ENCODE measurements at places on chromosomes 3 and 15.

GRCh38 chr3:51340013-51340829, 44.9 kb upstream of the MANF start:
- DNase-seq, result no peak

- DNase-seq, result no peak
These were observed 326.4 kb upstream of the NAALADL2 start for GRCh38 chr3:174532776-174533175.

- DNase-seq, result no peak
These were observed 10.9 kb downstream of the CCR5AS start for GRCh38 chr3:46395766-46396530.

- DNase-seq, result no peak
These were observed at the start of gene TLR9 for GRCh38 chr3:52225452-52226228. Gene TLR9 (minus strand): TSS chr3:52225645. CDS start chr3:52225529, 116 bp downstream.

DNA sequence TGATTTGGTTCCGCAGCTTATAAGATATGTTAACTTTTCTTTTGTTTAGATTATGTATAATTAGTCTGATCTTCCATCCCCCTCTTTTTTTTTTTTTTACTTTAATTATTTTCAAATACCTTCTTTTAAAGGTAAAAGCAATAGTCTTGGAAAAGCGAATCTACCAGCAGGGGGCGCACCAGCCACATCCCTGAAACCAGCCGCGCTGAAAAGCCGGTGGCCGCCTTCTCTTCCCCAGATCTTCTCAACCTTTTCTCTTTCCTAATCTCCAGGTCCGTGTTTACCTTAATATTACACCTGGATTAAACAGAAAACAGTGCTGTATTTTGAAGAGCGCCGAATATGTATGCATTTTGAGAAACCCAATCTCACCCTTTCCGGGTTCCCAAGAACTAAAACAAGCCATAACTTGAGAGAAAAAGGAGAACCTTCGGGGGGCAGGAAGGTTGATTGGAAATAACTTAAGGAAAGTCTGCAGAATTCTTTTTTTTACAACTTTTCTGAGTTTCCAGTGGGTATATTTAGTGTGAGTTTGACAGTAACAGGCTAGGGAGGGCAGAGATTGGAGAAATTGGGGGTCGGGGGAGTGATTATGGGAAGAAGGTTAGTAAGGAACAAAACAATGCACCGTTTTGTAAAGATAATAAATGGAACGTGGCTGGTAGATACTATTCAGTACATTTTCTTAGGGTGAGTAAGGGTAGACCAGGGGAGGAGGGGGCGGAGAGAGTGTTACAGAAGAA, 2.0 kb upstream of the SOX2 start:
- no peak for DNase-seq

GRCh38 chr3:193941486-193941885, 194.5 kb upstream of the HES1 start:
- DNase-seq, result no peak

DNA sequence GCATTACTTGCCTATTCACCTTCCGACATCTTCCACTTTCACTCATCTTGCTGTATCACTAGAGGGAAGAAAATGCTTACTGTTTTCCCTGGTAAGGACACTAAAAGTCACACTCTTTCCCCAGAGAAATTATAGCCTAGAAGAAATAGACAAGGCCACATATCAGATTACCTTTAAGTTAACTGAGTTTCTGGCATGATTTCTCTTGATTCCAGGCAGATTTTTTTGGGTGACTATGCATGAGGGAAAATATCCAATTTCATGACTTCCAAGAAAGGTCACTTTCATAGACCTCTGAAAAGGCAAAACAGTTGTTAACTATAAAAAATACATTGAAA, 30.3 kb downstream of the TCF12 start:
- no peak for DNase-seq

DNA sequence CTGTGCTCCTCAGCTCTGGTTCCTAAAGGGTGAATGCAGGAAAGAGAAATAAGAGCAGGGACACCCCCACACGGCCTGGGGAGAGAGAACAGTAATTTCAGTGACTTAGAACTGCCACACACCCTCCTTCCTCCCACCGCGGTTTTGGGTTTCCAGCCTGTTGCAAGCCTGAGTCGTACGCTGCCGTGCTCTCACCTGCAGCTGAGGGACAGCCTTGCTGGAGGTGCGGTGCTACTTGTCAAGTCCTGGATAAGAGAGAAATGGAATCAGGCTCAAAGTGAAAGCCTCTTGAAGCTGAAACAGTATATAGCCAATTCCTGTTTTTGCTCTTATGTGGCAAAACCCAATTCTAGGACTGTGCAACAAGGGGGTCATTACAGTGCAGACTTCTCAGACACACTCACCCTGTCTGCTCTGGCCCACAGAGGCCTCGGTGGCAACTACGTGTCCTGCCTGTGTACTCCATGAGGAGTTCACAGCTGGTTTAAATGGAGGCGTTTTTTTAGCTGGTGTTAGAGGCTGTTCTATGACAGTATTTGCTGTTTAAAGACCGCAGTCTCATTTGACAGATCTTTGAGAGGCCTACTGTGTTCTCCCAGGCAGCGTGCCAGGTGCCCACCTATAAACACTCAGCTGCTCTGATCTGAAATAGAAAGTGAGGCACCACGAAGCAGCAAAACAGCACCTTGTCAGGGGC, 42.9 kb downstream of the TBC1D2B start:
- no peak for DNase-seq

DNA sequence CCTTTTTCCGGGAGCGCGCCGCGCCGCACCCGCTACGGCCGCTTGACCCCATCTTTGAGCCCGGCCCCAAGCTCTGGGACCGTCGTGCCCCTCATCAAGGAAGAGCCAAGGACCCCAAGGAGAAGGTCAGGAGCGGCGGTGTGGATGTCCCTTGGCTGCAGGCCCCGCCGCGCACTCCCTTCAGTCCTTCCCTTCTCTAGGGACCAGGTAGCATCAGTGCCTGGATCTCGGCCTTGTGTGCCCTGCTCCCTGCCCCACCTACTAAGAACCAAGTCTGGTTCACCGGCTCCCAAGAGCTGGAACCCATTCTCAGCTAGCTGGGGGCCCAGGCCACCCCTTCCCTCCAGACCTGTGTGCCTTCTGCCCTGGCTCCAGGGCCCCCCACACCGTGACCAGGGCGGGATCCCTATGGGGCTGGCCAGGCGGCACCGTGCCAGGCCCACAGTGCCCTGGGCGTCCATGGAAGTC, 69.3 kb upstream of the CGNL1 start:
- DNase-seq, result no peak

DNA sequence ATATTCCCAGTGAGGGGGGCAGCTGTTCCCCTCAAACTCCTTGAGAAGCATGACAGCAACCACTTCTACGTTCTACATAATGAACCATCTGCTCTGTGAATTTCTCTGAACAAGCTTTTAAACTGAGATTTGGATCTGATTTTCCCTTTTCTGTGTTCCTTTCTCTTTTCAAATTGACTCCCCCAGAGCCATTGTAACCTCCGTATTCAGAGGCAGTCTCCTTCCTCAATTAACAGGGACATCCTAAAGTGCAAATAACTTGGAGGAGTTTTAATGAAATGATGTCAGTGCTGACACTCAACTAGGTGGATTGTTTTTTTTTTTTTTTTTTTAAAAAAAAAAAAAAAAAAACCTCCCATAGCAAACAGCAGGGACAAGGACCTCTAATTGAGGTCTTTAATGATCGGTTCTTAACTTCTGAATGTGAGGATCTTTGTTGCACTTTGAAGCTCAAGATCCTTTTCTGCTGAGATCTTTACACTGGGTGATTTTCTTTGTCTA, 48.8 kb downstream of the ADAMTS9 start:
- DNase-seq, result no peak

- no peak for DNase-seq
These were observed 41.0 kb downstream of the GOLGA6A start for GRCh38 chr15:74041311-74041756.
